ENCODE measurements at places on chromosomes 1 and 21. TPM values are rescaled to one million over a fixed set of nuclear protein-coding genes. Genes with fewer than 3 reads are reported as not detected.

TMEM82 gene
- total RNA-seq = not detected

DNA sequence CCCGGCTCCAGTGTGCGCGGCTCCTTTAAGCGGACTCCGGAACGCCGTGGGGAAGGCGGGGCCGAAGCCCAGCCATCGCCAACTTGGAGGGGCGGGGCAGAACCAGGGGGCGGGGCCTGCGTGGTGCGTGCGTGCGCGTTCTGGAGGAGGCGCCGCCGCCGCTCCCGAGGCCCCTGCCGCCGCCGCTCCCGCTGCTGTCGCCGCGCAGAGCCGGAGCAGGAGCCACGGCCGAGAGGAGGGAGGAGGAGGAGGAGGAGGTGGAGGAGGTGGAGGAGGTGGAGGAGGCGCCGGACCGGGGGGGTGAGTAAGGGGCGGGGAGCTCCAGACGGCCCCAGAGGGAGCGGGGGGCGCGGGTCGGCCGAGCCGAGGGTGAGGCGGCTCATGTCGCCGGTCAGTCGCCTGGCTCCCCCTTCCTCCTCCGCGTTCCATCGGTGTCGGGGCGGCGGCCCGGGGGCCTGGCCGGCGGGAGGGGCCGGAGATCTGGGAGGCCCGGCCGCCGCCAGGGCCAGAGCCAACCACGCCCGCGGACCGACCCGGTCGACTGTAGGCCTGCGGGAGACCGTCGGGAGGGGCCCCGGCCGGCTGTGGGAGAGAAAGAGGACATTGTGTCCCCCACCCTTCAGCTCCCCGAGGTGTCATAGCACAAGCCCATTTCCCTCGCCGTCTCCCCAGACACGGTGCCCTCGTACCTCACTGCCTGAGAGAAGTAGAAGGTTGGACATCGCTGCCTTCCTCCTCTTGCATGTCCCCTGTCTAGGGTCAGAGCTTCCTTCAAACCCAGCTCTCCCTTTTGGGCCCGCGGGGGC is at the start of gene RAP1A:
TSS of gene RAP1A (plus strand) at position 155 of the 806 bp plus-strand sequence. CDS start 71,572 bp downstream, outside the sequence.
- peak; percentile 92 for DNase-seq
- H3K4me3 ChIP-seq = peak within 1 kb of the TSS; percentile 91
- H3K27me3 ChIP-seq = no peaks in the 10 kb centered on the region
- peak within 1 kb of the TSS; percentile 79 for H3K27ac ChIP-seq

DNA sequence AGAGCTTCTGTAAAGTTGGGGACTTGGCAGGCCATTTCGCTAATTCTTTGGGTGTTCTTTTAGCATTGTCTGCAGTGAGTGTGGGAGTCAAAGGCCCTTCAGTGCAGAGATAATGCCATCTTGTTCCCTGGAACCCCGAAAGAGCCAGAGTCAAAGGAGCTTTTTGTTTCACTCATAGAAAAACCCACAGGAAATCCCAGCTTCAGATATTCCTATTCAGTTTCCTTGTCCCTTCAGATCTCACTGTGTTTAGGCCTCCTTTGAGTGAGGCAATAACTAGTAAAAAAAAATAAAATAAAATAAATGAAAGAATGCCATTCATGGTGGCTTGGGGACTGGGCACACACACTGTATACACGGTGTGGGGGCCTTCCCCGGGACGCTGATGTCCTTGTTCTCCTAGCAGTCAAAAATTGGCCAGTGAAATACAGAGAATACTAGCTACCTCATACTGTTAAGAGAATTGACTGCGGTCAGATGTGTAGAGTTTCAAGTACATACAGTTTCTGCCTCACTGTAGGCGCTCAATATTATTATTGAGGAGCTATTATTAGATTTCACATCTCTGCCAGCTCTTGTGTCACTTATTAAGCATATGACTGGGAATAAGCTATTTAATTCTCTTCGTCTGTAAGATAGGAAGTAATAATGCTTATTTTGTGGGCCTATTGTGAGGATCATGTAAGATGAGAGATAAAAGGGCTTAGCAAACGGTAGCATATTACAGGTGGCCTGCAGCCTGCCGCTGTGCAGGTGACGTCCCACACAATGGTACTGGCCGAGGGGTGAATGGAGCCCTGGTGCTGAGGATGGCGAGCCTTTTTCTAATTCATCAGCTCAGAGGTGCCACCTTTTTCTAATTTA is 16.7 kb downstream of the DISC1 start:
- H3K27me3 ChIP-seq = no peaks in the 10 kb centered on the region
- peak overlapping the region; percentile 61 for H3K4me3 ChIP-seq
- peak overlapping the region; percentile 97 for H3K27ac ChIP-seq
- no peak for DNase-seq
- peaks cover 26% of the 10 kb centered on the region for H3K36me3 ChIP-seq

- H3K36me3 ChIP-seq = no peaks in the 10 kb centered on the region
- no peaks in the 10 kb centered on the region for H3K27me3 ChIP-seq
- no peaks in the 10 kb centered on the region for H3K4me1 ChIP-seq
- no peak overlapping the region for H3K27ac ChIP-seq
- H3K4me3 ChIP-seq = no peak overlapping the region
- DNase-seq = no peak
Measured at GRCh38 chr1:234398849-234399381, 25.7 kb downstream of the COA6 start.

DNA sequence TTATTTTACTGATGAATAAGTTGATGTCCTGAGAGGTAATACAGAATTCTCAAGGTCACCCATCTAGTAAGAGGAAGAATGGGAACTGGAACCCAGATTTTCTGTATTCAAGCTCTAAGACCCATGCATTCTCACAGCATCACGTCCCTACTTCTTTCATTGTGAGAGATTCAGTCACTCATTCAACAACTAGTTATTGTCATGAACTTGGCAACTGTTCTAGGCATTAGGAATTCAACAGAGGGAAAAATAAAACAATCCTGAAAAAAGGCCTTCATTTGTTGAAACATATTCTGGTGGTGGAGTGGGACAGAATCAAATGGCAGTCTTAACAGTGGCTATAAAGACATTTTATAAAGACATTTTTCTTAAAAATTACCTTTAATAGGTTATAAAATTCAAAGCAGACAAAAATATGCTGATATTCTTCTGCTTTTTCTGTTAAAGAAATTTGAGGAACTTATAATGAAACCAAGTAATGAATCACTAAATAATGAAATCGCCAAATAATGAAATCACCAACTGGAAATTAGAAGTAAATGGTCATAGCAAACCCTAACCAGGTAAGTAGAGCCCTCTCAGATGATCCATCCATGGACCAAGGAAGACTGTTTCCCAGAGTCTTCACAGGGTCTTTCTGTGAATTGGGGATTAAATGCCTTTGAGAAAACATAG is 136.5 kb upstream of the DPYD start:
- H3K27ac ChIP-seq = no peak overlapping the region
- no peak for DNase-seq
- H3K36me3 ChIP-seq = no peaks in the 10 kb centered on the region
- no peak overlapping the region for H3K4me3 ChIP-seq
- H3K27me3 ChIP-seq = peaks cover 40% of the 10 kb centered on the region
- peaks cover 16% of the 10 kb centered on the region for H3K4me1 ChIP-seq

PLXNA2 gene
- total RNA-seq = 37.7 TPM

DNA sequence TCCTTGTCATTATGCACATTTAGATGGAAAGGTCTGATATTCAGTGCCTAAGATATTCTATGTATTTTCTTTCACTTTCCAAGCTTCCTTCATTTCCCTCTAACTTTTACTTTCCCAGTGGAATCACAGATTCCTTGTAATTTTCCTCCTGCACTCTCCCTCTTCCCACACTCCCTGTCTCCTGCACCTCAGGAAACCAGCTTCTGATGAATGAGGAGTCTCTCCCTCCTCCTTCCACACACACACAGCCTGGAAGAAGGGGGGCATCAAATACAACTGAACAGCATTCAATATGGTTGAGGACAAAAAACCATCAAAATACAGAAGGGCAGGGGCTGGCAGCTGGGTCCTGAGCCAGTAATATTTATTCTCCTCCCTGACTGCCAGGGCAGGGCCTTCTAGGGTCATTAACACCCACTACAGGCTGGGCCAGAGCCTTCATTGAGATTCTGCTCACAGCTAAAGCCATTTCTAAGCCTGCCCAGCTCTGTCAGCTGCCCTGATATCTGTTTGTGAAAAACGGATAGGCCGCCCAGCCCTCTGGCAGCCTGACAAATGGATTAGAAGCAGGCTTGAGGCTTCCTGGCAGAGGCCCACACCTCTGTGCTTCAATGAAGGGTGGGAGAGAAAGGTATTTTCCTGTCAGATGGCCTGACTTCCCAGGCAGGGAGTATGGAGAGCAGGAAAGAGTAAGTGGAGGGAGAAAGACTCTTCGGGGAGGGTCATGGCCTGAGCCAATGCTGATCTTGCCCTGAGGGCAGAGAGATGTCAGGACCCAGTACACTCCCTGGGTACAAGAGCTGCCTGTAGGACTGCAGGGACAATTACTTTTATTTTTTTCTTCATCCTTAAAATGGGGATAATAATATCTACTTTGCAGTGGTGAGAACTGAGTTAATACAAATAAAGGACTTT is 138.9 kb upstream of the SPATA6 start:
- H3K27me3 ChIP-seq = peaks cover 4% of the 10 kb centered on the region
- H3K27ac ChIP-seq = no peak overlapping the region
- H3K4me1 ChIP-seq = no peaks in the 10 kb centered on the region
- H3K4me3 ChIP-seq = no peak overlapping the region
